ENCODE measurements at places on chromosomes 1 and 21. TPM values are rescaled to one million over a fixed set of nuclear protein-coding genes. Genes with fewer than 3 reads are reported as not detected.

NBPF6 gene
- total RNA-seq, result 0.13 TPM

DNA sequence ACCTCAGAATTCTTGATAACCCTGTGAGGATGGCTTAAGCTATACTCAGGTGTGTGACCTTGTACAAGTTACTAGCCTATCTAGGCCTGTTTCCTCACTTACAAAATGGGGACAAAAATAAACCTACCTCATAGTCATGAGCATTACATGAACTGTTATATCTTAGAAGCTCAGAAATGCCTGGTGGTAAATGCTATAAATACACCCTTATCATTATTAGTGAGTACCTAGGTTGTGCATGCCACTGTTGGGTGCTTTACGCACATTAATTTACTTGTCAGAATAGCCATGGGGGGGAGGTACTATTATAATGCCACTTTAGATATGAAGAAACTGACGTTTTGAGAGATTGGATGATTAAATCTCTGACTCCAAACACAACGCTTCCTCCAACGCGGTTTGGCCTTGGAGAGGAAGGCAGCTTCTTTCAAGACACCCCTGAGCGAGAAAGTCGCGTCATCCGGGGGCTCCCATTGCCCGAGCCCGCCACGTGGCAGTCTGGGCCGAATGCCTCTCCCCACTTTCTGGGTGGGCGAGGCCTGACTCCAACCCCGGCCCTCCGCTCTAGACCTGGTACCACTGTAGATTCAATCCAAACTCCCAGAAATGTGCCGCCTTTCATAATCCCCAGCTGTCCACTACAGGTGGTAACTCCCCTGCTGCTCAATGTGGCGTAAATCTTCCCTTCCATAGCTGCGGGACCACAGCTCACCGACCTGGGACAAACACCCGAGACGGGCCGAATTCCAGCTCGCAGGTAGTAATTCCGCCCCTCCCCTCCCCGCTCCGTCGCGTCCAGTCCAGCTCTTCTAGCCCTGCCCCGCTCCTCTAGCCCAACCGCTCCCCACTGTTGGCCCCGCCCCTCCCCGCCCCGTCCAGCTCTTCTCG, 771 bp upstream of the RAD54L start:
- no peak for DNase-seq

DNA sequence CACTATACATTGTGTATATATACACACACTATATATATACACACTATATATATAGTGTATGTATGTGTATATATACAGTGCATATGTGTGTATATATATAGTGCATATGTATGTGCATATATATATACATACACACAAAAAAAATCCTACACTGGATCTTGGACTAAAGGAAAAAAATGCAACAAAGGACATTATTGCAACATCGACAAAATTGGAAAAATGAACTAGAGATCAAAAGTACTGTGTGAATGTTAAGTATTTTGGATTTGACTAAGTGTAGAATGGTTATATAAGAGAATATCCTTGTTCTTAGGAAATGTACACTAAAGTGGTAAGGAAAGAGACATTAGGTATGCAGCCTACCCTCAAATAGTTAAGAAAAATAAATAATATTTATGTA, 36.5 kb downstream of the SMYD3 start:
- no peak for DNase-seq

GRCh38 chr21:25925936-25926335, 191.2 kb downstream of the GABPA start:
- DNase-seq, result no peak

HFM1 gene
- not detected for total RNA-seq

COL16A1 gene
- not detected for total RNA-seq

Measured in activated T-helper 1 cell treated with anti-CD3 and anti-CD28 coated beads, Interleukin-12 subunit alpha, Interleukin-12 subunit beta, Interleukin-2, Interleukin-4 antibody, amounts not matched to agents 30 ng/mL and 10 ng/mL and 1 ng/mL, durations not matched to agents 14 hours and 24 hours and 36 hours (primary cell).